ENCODE measurements at places on chromosomes 5 and 9.
A peak's percentile ranks its signal among the peaks of the same experiment; 100 is the strongest.

GRCh38 chr9:98330831-98331230 is 75.4 kb upstream of the TBC1D2 start:
- no peak for DNase-seq

- DNase-seq = no peak
These were observed 140.9 kb downstream of the NR3C1 start for GRCh38 chr5:143262393-143263174.

GRCh38 chr5:134059758-134060495 is 54.6 kb upstream of the TCF7 start:
- DNase-seq = no peak

- no peak for DNase-seq
These were observed 140.5 kb upstream of the SLC30A5 start for GRCh38 chr5:68953231-68953874.

GRCh38 chr5:170597109-170597751 is 93.4 kb downstream of the KCNIP1 start:
- no peak for DNase-seq

GRCh38 chr5:36363101-36363500 is 61.4 kb upstream of the RANBP3L start:
- DNase-seq = no peak

DNA sequence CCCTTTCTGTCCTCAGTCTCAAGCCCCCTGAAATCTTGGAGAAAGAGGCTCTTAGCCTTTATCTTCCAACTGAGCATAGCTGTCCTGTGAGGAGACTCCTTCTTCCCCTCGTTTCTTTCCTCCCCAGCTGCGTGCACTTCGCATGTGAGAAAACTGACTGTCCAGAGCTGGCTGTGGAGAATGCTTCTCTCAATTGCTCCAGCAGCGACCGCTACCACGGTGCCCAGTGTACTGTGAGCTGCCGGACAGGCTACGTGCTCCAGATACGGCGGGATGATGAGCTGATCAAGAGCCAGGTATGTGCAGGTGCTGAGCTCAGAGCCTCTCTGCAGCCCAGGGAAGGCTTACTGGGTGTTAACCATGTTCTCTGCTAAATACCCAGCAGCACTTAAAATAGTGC is 190.8 kb downstream of the PAPPA start:
- DNase-seq = no peak

GRCh38 chr9:93045521-93045920 is 13.0 kb upstream of the SUSD3 start:
- no peak for DNase-seq

DNA sequence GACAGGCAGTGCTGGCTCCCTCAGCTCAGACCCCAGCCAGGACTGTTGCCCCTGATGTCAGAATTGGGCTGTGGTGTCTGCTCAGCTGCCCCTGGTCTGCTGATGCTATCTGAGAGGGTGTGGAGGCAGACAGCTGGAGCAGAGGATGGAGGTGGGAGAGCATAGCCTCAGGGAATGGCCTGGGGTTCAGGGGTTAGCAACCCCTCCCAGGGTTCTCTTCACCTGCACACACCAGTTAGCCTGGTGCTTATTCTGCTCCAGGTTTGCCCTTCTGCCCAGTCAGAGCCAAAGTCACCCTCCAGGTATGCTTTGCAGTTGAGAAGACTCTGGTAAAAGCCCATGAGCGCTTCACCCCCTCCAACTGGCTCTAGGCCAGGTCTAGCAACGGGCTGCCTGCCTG is 109.8 kb downstream of the SAXO1 start:
- no peak for DNase-seq

DNA sequence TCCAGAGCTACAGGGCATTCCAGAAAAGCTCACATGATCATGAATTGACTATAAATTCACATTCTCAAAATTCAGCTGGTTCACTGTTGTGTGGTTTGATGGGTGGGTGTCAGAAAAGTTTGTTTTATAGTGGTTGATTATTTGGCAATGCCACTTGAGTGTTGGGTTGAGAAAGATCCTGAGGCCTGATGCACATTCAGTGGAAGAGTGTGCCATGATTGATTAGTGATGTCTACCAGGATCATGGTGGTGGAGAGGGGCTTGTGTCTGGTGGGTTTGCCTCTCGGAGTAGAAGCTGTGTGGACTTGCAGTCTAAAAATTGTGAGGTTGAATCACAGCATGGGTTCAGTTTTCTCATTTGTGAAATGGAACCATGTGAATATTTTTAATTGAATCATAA is 2.0 kb downstream of the NDUFS6 start:
- no peak for DNase-seq

GRCh38 chr5:1278656-1279442 is 16.0 kb downstream of the TERT start:
- no peak for DNase-seq

DNA sequence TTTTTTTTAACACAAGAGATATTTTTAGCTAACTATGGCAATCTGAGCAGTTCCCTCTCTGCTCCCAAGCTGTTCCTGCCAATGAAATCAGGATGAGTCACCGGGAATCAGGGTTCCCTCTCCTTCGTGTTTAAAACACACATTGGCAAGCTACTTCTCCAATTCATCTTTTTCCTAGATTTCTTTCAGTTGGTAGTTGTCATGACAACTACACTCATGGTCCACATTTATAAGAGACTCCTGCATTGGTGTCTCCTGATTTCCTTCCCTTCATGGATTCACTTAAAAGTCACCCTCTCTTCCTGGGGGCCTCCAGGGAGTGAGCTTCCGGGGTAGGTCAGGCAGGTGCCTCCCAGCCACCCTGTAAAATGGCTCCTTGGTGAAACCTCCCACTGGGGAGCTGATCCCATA is 72.3 kb upstream of the NIPAL4 start:
- no peak for DNase-seq

GRCh38 chr9:78073722-78074121 is 42.1 kb upstream of the GNAQ start:
- no peak for DNase-seq

GRCh38 chr5:98586581-98586980 is 186.9 kb upstream of the RGMB start:
- no peak for DNase-seq

GRCh38 chr9:36729906-36730305 is 157.2 kb downstream of the MELK start:
- DNase-seq = no peak

DNA sequence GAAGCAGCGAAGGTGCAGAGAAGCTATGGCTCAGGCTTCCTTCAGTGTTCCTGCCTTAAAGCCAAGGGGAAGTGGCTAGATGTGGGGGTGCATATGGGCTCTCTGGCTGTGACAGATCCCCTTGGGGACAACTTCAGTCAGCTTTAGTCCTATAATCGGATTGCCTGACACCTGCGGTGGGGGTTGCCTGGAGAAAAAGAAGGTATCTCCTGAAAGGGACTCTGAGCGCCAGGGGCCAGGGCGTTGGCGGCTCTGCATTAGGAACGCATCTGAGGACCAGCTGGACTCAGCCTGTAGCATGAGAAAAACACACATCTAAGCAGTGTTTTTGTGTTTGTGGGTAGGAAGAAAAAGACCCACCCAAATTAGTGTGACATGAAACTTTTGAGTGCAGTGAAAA is 84.3 kb upstream of the OTULINL start:
- DNase-seq = no peak

DNA sequence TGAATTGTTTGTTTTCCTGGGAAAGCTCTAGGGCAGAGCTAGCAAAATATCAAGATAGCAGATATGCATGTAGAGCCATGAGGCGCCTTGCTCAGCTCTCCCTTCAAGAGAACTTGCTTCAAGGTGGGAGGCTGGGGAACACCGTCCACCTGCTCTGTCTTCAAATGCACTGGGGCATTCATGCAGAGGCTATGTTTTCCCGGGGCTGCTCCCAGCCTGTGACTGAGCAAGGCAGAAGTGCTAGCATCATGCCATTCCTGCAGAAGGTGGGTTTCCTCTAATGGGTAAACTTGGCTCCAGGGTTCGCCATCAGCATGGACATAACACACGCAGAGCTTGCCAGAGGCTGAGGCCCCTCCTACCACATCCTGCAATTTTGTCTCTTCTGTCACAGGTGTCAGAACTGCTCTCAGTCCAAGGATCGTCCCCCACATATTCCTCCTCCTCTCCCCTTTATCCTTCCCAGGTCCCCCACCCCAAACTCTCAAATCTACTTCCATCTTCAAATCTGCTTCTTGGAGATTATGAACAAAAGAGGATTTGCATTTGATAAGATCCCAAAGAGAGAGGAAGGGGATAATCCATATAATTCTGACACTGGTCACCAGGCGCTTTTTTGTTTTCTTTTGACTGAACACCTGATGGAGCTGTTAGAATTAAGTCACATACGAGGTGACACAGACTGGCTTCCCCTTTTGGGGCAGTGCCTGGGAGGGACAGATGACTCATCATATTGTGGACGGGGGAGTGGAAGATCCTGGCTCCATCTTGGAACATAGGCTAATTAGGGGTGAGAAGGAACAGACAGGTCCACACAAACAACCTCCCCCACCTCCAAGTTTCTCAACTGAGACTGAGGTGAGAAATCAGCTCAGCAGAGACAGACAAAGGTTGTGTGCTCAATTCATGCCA is 85.0 kb upstream of the TAF11L2 start:
- peak; percentile 24 for DNase-seq

- no peak for DNase-seq
These were observed 57.9 kb upstream of the IER5L start for GRCh38 chr9:129235931-129236331.

- DNase-seq = no peak
These were observed 696.8 kb upstream of the COX7C start for GRCh38 chr5:85920984-85921383.

Data from germinal center (tissue), 1 donor.